ENCODE measurements at places on chromosomes 1 and 21.

- DNase-seq = no peak
These were observed 39.9 kb downstream of the DIRAS3 start for GRCh38 chr1:68010543-68010942.

DNA sequence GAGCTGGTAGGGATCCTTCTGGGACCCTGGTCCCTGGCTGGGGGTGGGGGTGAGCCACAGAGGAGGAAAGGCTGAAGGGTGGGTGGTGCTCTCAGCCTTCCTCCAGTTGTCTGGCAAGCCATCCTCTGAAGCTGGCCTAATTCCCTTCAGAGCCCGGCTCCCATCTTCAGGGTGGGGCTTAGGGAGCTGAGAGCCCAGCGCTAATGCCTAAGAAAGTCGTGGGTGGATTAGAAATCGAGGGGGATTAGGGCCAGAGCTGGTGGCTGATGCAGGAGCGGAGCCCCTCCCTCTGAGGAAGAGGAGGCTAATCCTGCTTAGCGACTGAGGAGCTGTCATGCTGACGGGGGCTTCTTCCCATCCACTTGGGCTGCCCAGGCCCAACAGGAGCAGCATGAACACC, 30.8 kb upstream of the DMBX1 start:
- DNase-seq = no peak

- DNase-seq = no peak
These were observed 35.7 kb upstream of the HLX start for GRCh38 chr1:220843481-220844011.

- no peak for DNase-seq
These were observed 147.5 kb downstream of the TSEN15 start for GRCh38 chr1:184199036-184199435.

GRCh38 chr1:232329103-232329813, 300.7 kb downstream of the SIPA1L2 start:
- DNase-seq = no peak

GRCh38 chr1:167229719-167230385, 9.2 kb downstream of the POU2F1 start:
- DNase-seq = no peak

DNA sequence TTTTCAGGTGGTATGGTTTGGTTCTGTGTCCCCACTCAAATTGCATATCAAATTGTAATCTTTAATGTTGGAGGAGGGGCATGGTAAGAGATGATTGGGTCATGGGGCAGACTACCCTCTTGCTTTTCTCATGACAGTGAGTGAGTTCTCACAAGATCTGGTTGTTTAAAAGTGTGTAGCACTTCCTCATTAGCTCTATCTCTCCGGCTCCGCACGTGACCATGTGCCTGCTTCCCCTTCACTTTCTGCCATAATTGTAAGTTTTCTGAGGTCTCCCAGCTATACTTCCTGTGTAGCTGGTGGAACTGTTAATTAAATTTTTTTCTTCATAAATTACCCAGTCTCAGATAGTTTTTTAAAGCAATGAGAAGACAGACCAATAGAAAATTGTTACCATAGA, 843.2 kb downstream of the AMY1C start:
- no peak for DNase-seq

DNA sequence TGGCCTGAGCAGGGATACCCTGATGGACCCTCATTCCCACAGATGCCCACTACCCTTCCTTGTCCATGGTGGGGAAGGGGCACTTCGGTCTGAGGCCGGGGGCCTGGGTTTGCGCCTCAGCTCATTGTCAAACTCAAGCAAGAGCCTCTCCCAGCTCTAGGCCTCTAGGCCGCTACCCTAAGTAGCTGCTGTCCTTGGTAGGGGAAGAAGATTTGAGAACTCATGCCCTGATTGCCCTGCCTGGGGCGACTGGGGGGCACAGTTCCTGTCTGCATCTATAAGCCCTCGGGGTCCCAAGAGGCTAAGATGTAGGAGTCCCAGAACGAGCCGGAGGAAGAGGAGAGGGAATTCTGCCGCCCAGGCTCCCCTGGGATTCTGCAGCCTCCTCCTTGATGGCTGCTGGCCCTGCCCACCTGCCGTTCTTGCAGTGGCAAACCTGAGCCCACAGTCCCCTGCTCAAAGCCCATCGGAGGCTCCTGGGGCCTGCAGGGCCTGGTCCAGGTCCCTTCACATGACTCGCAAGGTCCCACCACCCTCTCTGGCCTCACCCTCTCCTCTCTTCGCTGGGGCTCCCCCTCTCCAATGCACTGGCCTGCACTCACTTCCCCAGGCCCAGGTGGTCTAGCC, 20.4 kb upstream of the CASZ1 start:
- DNase-seq = no peak

- DNase-seq = no peak
These were observed 64.7 kb upstream of the NGF start for GRCh38 chr1:115402753-115403184.

- no peak for DNase-seq
These were observed 148.9 kb downstream of the EIF4G3 start for GRCh38 chr1:21027805-21028204.

DNA sequence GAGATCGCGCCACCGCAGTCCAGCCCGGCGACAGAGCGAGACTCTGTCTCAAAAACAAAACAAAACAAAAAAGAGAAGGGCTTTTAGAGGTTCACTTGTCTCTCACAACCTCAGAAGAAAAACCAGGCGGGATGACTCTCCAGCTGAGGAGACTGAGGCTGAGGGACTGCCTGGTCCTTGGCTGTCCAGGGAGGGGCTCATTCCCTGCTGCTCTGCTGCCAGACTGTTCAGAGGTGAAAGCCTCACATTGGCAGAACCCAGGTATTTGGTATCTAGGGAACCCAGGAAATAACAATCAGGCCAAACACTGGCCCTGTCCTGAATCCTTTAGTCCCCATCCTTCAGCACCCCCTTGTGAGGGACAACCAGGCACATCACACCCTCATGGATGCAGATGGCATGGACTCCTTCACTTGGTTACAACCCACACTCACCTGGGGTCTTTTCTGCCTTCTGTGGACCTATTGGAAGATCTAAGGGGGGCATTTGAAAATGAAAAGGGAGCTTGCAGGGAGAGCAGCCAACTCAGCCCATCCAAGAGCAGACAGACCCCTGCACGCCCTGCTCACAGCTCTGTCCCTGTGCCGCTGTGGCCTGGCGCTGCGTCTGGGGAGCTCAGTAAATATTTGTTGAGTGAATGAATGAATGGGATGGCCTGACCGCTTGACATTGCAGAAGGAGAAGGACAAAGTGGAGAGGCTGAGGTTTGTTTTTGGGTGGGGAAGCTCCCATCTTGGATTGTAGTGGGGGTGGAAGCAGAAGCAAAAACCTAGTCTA, 33.4 kb downstream of the CD247 start:
- no peak for DNase-seq

DNA sequence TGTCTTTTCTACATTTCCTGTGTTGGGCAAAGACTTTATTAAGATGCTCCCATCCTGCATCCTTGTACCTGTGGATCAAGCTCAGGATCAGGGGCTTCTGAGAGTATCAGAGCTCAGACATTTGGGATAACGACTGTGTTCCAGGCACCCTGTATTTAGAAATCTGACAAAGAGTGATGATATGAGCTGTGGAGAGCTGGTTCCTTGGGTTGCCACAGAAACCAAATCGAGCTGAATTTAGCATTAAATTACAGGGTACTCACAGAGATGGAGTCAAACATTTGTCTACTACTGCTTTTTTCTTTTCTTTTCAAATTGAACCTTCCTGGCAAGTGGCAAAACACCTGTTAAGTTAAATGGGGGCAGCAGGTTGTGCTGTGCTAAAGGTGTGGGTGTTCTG, 110.6 kb downstream of the XCL2 start:
- no peak for DNase-seq

GRCh38 chr1:101145449-101145820, 91.4 kb upstream of the S1PR1 start:
- DNase-seq = no peak

GRCh38 chr1:36876990-36877389, 157.3 kb downstream of the GRIK3 start:
- no peak for DNase-seq

GRCh38 chr1:226223786-226224244, 351 bp downstream of the MIXL1 start:
- DNase-seq = peak; percentile 26

DNA sequence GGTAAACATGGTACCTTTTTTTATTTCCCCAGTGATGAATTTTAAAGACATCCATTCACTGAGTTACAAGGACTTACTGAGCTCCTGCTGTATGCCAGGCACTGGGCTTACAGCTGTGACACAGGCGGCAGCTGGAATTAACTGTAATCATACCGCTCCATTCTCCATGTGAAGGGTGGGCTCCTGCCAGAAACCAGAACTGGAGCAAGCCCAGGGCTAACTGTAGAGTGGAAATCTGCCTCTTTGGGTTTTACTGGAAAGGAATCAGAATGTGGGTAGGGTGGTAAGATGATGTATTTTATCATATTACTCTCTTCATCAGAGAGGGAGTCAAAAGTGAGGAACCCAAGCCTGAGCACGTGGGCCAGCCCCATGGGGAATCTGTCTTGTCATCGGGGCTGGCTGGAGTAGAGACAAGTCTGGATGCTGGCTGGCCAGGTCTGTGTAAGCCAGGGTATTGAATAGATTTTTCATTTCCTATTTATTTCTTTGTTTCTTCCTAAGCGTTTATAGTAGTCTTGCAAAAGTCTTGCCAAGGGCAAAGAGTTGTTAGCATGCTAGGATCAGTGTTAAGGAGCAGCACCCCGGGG, 21.5 kb downstream of the FGGY start:
- DNase-seq = no peak

- no peak for DNase-seq
These were observed 13.6 kb downstream of the ACTL8 start for GRCh38 chr1:17768651-17769241.

GRCh38 chr1:71292203-71292602, 211.4 kb upstream of the ZRANB2 start:
- no peak for DNase-seq

DNA sequence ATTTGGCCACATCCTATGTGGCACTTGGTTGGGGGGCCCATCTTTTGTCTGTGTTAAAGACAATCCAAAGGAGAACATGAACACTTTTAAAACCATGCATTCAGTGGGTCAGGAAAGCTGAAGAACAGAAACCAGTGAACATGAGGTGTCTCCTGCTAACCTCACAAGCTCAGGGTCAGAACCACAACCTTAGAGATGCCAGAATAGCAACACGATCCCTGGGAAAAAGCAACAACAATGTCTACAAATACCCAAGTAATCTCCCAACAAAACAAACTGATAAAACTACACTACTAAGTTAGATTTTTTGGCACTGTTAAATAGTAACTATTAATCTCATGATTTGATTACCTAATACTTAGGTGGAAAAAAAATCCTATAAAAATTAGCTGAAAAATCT, 34.1 kb upstream of the GNG4 start:
- DNase-seq = no peak

DNA sequence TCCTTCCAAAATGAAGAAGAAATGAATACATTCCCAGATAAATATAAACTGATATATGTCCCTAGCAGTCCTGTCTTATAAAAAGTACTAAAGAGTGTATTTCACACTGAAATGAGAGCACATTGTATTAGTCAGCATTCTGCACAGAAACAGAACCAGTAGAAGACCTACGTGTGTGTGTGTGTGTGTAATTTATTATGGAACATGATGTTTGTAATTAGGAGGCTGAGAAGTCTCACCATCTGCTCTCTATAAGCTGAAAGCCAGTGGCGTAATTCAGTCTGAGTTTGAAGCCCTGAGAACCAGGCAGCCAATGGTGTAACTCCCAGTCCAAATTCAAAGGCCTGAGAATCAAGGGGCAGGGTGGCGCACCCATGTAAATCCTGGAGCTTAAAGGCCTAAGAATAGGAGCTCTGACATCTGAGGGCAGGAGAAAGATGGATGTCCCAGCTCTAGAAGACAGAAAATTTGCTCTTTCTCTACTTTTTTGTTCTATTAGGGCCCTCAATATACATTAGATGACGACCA, 146.5 kb upstream of the LYPLAL1 start:
- no peak for DNase-seq

DNA sequence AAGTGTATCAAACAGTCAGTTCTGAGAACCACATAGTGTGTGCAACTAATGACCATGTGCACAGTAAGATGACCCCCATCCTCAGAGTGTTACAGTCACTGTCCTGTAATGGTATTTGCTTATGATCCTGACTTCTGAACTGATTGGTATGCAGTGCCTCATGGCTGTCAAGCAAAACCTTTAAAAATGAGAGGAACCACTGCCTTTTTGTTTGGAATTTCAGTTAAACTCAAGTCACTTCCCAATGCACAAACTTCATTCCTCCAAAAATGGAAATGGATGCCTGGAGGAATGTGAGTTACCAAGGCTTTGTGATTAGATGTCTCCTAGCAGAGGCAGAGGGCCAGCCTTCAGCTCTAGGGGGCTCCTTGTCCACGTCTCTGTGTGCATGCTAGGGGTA, 10.5 kb downstream of the C1orf198 start:
- no peak for DNase-seq

DNA sequence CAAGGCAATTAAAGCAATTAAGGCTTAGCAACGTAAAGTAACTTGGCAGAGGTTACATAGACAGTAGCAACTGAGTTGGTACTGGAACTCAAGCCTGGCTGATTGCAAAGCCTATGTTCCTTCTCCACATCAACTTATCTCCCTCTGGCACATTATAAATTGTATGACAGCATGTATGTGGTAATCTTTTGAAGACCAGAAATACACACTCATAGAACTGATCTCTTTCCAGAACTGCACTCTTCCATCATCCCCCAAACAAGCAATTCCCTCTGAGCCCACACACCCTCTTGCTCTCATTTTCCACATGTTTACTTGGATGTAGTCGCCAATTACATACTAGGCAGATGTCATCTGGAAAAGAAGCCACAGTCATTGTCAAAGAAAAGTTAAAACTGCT, 502.2 kb downstream of the PLPP3 start:
- no peak for DNase-seq

DNA sequence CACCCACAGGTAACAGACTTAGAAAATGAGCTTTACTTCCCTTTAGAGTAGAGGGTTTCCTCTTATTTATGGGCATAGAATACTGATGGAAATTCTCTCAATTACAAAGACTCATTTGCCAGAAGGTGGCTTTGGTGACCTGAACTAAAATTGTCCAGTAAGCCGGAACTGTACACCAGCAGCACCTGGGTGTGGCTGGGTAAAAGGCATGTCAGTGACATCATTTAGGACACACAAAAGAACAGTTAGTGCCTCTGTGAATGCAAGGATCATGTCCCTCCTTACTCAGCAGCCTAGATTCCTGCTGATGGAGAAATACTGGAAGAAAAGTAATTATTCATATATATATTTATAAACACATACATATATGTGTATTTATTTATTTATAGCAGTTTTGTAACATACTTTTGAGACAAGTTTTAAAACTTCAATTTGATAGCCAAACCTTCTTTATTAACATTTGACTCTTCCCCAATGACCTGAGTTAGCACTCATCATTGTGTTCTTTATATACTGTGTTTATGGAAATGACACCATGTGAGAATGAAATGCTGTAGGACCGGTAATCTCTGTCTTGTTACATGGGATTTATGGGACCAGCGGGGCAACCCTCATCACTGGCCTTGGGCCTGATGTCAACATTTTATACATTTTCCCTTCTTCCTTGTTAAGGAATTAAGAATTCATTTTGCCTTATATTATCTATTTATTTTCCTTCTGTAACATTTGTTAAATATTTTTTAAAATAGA, 274.4 kb downstream of the BRINP2 start:
- DNase-seq = no peak

- no peak for DNase-seq
These were observed 11.7 kb upstream of the MATN1 start for GRCh38 chr1:30735124-30735523.

DNA sequence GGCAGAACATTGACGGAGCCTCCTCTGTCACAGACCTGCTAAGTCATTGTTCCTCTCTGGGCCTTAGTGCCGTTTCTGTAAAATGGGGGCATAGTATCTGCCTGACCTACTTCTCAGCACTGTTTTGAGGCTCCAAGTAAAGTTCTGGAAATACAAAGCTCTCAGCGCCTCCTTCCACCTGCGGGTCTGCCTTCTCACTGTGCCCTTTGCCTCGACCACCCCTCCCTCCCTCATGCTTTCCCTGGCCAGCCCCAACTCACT, 15.4 kb upstream of the WASF2 start:
- no peak for DNase-seq

Measured in stimulated activated CD4-positive, alpha-beta T cell treated with anti-CD3 and anti-CD28 coated beads, Interleukin-2, amount 100 ng/mL, for 24 hours (primary cell).